ENCODE measurements at places on chromosomes 11 and 22.

DNA sequence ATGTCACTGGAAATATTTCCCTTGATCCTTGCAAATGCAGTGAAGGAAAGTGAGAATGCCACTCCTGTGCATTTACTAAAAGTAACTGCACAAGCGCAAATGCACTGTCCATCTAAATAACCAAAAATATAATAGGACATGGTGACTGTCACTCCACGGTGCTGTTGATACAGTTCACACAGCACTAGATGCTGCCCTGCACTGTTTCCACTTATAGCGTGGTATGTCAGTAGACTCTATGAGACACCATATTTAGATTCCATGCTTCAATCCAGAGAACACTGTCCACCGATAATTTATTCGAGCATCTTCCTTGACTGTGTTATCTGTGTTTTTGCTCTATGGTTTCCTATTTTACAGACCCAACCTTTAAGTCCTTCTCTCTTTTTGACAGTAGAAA is 125.8 kb downstream of the MAML2 start:
- DNase-seq: no peak

GRCh38 chr11:106286881-106287504 is 209.5 kb downstream of the AASDHPPT start:
- no peak for DNase-seq

DNA sequence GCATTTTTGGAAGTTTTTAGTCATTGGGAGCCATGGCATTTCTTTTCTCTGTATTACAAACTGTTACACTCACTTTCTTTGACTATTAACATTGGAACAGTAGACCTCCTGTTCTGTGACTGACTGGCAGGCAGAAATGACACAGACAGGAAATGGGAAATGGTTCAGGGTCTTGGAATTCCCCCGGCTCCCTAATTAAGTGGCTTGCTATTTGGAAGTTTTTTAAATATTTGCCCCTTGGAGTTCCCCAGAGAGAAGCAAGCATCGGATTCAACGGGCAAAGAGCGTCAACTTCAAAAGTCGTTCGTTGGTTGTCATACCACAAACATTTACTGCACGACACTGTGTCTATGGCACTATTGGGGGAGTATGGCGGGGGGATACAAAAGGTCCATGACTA is 1.1 kb upstream of the BIRC2 start:
- peak; percentile 93 for DNase-seq

- DNase-seq: peak; percentile 98
Observed at GRCh38 chr11:63838678-63839507, at the start of gene MARK2. Gene MARK2, plus strand, starts transcription at chr11:63839110. Its CDS starts 397 bp downstream, at chr11:63839507.

GRCh38 chr22:32281072-32281471 is 25.9 kb upstream of the SLC5A4 start:
- DNase-seq: peak; percentile 69

DNA sequence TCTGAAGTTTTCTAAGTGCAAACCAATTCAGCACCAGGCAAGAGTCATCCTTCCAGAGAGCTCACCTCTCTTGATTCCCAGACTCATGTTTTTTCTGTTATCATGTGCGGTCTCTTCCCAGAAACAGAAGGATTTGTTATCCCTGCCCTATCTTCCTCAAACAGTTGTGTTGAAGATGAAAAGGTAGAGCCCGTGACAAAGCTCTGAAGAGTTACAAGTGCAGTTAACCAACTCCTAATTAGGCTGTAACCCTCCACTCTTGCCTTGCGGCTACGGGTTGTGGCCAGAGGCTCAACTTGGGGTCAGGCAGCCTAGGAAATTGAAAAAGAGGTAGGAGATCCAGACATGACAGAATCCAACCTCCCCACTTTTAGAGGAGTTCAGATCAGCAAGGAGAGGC is 76.2 kb upstream of the CADM1 start:
- no peak for DNase-seq

DNA sequence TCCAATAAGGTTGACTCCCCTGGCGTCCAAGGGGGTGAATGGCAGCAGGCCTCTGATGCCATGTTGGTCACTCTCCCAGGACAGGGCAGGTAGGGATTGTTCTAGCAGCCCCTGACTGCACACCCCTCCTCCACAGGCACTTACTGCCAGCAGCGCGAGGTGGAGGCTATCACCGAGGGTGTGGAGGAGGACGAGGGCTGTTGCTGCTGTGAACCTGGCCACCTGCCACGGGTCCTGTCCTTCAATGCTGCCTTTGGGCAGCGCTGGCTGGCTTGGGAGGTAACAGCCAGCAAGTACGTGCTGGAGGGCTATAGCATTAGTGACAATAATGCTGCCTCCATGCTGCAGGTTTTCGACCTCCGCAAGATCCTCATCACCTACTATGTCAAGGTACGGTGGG is 7.7 kb upstream of the SIPA1 start:
- no peak for DNase-seq

GRCh38 chr11:25094085-25094802 is 597.4 kb downstream of the LUZP2 start:
- DNase-seq: no peak

DNA sequence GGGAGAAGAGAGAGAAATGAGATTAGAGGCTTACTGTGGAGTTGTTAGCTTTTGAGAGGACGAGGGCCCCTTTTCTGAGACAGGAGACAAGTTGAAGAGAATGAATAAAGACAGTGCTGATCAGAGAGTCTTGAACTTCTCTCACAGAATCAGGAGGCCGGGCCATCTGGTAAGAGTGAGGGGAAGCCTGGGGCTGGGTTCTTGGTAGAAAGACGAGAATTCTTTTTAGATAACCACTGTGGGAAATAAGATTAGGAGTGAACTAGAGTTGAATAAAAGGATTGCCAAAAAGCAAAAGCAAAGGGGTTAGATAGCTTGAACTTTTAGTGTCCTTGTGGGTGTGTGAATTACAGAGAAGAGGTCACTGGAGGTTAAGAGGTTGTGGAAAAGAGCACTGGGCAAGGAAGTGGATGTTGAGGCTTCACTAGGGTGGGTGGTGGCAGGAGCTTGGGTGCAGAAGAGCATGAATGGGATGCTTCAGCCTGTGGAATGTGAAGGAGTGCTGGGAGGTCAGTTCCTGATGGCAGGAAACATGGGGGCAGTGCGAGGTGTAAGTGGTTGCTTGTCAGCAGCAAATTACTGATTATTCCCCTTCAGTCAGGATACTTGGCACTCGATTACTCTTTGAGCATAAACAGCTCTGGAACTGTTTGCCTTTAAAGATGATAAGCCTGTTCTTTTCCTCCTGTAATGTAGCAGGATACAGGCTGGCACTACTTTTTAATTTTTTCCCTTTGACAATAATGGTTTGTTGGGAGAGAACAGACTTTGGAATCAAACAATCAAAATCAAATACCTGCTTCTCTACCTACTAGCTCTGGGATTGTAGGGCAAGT is 98.3 kb downstream of the ARHGAP42 start:
- DNase-seq: no peak

DNA sequence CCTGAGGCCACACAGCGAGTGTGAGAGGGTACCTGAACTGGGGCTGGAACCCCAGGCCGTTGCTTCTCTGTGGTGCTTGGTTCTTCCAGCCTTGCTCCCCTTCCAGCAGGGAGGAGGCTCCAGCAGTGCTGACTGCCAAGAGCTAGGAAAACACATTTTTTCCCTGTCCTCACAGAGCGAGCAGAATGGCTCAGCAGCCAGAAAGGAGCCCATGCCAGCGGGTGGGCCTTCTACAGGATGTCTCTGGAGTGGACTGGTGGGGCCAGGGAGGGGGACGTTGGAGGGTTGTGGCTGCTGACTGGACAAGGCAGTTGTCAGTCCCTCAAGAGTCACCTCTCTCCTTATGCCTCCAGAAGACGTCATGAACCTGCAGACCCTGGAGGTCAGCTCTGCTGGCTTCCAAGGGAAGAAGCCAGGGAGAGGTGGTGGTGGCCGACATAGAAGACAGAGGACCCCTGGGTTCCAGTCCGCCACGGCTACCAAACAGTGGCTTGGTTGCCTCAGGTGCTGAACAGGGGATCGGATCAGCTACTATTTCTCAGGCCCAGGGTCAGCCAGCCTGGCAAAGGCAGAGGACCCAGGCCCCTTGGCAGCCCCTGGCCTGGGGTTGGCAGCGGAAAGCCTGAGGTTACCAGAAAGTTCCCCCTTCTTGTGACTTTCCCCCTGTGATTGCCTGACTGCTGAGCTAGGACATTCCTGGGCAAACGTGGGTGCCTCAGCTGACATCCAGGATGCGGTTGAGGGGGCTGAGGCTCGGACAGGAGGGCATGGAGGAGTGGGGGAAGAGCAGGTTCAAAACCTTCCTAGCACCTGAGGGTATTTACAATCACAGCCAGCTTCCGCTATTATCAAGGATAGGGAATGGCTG is 3.7 kb downstream of the MAFF start:
- DNase-seq: peak; percentile 88

GRCh38 chr22:36806835-36807234 is 10.0 kb downstream of the PVALB start:
- DNase-seq: no peak

- no peak for DNase-seq
Observed at GRCh38 chr22:29715240-29715639, 4.6 kb upstream of the CABP7 start.

DNA sequence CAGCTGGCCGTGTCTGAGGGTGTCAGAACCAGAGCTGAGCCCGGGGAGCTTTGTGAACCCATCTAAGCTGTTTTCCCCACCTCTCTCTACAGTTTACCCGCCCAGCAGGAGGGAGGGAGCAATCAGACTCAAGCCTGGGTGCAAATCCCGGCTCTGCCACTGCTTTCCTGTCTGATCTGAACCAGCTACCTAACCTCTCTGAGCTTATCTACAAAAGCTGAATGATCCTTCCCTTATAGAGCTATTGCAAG is 252 bp downstream of the APOL2 start:
- DNase-seq: no peak

DNA sequence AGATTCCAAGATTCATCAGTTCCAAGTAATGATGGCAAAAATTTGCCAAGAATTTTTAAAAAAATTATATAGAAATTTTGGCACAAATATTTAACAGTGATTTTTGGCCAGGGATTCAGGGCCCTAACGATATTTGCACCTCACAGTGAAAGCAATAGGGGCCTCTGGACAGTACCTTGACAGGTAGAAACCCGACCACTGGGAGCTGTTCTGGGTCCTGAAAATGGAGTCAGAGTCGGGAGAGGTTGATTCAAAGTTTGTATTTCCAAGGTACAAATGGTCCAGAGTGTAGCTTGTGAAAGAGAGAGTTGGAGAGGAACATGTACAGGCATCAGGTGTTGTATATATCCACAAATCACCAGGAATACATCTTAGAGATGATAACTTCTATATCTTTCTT is 41.6 kb downstream of the MRGPRX2 start:
- DNase-seq: no peak

GRCh38 chr11:122246874-122247273 is 130.9 kb upstream of the BLID start:
- DNase-seq: peak; percentile 82

DNA sequence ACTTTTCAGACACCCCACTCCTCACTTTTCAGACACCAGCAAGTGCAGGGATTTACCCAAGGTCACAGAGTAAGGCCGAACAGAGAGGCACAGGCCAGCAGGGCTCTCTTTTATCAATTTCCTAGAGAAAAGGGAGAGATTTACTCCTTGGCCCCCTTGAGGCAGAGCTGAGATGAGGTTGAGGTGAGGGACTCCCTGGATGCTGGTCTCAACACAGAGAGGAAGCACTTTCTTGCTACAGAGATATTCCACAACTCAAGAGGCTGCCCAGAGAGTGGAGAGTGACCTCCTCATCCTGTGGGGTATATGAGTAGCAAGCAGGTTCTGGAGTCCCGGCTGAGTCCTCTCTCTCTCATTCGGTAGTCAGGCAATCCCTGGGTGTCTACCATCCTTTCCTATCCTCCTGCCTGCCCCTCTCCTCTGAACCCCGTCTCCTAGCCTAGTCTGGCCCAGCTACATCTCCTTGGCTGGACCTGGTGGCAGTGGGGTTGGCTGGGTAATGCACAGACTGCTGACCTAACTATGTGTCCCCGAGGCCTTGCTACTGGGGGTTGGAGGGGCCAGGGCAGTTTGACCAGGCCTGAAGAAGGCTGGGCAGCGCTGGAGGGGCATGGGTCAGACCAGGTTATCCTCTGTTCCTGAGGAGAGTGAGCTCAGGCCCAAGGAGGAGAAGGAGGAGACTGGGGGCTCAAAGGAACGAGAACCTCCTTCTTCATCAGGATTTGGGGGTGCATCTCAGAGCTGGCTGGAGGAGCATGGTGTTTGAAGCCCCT is 1.8 kb upstream of the ARHGEF17 start:
- no peak for DNase-seq

GRCh38 chr11:93081694-93082093 is 112.2 kb downstream of the MTNR1B start:
- DNase-seq: no peak

DNA sequence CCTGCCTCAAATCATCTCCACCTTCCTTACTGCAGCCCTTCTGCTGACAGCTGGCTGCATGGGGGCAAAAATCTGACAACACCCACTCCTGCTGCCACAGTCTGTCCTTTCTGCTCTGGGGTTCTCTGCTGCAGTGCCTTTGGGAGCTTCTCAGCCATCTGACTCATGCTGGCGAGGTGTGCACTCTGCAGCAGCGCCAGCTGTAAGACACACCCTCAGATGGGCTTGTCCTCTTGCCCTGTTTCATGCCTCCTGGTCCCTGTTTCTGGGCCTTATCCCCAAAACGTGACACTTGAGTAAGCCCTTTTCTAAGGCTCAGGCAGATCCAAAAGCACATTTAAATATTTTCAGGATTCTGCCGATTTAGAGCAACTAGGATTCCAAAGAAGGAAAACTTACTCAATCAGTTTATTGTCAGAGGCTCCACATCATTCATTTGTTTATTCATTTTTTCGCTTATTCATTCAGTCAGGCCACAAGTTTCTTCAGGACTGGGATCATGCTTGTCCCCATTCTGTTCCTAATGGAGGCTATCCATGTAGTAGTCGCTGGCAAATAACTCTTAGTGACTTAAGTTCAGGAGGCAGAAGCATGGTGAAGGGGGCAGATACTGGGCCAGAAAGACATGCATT is 60.2 kb downstream of the SMIM38 start:
- DNase-seq: no peak

DNA sequence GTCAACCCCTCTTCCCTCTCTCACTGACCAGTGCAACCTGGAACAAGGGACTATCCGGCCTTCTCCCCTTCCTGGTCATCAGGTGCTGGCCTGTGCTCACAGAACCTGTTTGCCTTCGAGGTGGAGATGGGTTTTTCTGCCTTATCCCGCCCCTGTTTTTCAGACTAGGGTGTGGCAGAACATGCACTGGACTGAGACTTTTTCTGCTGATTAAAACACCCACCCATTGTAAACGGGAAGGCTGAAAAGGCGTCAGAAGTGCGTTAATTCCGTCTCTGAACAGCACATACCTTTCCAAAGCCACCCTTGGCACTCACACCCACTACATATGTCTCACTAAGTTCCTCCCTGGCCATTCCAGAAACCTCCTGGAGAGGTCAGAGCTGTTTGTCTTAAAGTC is 4.4 kb upstream of the B3GNT6 start:
- DNase-seq: no peak
